ENCODE measurements at places on chromosomes 13 and 19.

GRCh38 chr13:27341616-27342015 lies 71.0 kb downstream of the RASL11A start:
- no peak for DNase-seq

DNA sequence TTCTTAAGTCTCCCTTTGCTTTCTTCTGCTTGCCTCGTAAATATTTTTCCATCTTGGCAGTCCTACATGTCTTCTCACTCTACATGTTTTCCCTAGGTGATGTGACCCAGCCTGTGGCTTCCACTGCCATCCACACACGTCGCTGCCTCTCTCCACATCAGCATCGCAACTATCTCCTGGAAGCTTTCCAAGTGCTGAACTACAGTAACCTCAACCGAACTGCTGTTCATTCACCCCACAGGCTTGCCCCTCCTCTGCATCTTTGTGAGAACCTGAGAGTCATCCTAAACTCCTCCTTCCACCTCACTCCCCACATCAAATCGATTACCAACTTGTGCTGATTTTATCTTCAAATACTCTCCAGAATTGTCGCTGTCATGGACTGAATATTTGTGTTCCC lies 41.2 kb upstream of the USPL1 start:
- no peak for DNase-seq

- DNase-seq: no peak
Measured at GRCh38 chr13:61146158-61146557, 269.5 kb downstream of the PCDH20 start.

DNA sequence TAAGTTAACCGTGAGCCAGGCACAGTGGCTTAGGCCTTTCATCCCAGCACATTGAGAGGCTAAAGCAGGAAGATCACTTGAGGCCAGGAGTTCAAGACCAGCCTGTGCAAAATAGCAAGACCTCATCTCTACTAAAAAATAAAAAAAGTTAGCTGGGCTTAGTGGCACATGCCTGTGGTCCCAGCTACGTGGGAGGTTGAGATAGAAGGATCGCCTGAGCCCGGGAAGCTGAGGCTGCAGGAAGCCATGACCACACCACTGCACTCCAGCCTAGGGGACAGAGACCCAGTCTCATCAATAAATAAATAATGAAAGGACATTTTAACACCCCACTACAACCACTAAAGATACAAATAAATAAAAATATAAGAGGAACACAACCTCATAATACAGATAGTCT lies 21.6 kb downstream of the LSM14A start:
- no peak for DNase-seq

DNA sequence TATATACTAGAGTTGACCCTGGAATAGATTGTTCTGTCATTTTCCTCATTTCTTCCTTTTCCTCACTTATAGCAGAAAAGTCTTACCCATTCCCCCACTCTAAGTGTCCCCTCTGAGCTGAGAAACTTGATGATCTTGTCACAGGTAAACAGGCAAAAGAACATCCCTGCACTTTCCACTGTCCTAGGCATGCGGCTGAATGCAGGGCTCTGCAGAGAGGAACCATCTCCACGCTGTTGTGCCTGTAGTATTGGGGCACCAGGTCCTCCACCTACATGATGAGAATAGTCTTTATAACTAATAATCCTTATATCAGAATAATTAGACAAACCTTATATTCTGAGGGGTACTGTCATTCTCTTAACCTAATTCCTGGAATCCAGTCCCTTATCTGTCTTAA lies 211.3 kb downstream of the RBM26 start:
- no peak for DNase-seq

GRCh38 chr19:32489971-32490370 lies 84.4 kb downstream of the DPY19L3 start:
- DNase-seq: no peak
